ENCODE measurements at places on chromosomes 12 and 14.

- DNase-seq: no peak
These were observed 67.1 kb upstream of the DCN start for GRCh38 chr12:91249518-91250272.

DNA sequence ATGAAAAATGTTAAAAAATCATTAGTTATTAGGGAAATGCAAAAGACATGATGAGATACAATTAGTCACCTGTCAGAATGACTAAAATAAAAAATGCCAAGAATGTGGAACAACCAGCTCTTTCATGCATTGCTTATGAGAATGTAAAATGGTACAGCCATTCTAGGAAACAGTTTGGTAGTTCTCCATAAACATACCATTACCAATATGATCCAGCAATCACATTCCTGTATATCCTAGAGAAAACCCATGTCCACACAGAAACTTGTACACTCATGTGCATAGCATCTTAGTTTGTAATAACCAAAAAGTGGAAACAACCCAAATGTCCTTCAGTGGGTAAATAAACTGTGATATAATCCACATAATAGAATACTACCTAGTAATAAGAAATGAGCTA is 245.7 kb downstream of the FUT8 start:
- DNase-seq: no peak

DNA sequence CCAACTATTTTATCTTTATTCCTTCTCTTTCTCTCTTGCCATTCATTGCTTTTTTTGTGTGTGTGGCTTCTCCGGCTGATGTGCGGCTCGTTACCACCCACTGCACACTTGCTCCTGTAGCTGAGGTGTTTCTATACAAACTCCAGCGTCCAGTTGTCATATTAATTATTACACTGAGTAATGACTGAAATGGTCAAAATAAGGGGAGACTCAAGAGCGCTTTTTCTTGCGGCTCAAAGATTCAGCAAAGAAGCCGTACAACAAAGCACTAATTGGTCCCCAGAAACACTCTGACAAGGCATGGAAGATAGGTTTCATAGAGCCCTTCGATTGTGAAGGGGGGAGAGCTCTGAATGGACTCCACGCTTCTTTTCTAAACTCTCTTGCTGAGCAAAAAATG is 5.6 kb upstream of the ASCL1 start:
- no peak for DNase-seq

DNA sequence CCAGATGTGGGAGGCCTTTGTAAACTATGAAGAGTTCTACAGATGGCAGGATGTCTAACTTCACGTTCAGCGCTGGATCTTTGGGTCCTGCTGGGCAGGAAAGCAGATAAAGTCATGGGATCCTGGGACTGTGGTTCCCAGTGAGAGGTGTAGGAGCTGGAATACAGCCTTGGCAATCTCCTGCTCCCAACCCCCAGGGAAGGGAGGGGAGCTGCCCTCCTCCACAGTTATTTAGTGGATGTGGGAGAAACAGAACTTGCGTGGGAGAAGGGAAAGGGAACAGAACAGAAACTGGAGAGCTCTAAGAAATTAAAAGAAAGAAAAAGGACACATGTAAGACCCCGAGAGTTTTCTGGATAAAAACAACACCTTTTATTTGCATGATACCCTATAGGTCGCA is 37.0 kb downstream of the NUAK1 start:
- no peak for DNase-seq

DNA sequence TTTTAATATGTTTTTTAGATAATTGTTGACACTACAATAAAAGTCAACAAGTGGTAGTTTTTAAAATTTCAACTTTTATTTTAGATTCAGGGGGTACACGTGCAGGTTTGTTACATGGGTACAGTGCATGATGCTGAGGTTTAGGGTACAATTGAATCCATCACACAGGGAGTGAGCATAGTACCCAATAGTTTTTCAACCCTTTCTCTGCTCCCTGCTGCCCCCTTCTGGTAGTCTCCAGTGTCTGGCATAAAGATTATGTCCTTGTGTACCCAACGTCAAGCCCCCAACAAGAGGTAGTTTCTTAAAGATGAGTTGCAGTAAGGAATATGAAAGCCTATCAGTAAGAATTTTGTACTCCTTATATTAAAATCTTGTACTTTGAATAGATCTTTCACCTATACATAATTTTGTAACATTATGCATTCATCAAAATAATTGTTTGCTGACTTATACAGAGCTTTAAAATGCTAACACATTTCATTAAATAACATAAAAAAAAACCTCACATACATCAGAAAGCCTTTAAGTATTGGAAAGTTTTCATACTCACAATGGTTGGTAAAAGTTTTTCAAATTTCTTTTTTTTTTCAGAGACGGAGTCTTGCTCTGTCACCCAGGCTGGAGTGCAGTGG is 5.4 kb upstream of the RALGAPA1 start:
- DNase-seq: no peak

GRCh38 chr14:84203896-84204295 is 1326.0 kb upstream of the FLRT2 start:
- DNase-seq: no peak

DNA sequence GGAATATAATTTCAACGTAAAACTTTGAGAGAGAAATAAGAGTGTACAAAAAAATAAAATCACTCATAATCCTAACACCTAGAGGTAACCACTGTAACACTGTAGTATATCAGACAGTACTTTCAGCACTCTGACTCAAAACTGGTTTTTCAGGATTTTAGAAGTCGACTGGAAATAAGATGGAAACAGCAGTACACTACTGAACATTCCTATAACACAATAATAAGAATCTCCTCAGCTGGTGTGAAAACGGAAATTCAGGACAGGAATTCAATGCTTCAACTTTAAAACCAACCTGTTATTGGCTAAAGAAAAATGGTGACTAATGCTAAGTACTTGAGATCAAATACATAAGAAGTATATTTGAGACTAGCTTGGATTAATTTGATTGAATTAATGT is 12.3 kb upstream of the PITPNM2 start:
- no peak for DNase-seq

DNA sequence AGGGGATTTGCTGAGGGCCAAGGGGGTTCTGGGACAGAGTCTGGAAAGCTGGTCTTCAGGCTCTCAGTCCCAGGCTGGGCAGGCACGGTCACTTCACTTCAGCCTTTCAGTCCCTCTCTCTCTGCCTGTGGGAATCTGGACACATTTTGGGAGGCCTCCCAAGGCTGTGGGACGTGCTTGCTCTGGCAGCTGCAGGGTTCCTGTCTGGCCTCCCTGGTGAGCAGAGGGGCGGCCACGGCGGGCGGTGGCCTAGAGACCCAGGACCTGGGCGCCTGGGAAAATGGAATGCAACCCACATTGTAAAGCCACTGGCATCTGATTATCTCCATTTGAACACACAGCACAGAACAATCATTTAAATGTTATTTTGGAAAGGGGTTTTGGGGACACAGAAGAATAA is 10.1 kb upstream of the ALDH2 start:
- no peak for DNase-seq

- no peak for DNase-seq
These were observed 65.0 kb downstream of the CHST11 start for GRCh38 chr12:104521731-104522130.

DNA sequence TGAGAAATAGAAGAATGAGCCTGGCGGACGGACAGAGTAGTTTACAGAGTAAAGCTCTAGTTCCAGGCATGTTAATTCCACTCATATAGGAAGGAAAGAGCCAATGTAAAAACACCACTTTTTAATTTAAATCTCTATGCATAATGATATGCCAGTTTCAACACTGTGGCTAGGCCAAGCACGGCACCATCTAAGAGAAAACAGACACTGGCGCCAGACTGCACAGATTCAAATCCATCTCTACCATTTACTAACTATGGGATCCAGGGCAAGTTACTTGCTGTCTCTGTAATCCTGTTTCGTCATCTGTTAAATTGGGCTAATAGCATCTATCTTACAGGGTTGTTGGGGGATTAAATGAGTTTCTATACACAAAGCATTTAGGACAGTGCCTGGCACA is 27.5 kb downstream of the RMST start:
- DNase-seq: no peak

GRCh38 chr12:128852026-128852698 is 1.1 kb upstream of the GLT1D1 start:
- DNase-seq: no peak

DNA sequence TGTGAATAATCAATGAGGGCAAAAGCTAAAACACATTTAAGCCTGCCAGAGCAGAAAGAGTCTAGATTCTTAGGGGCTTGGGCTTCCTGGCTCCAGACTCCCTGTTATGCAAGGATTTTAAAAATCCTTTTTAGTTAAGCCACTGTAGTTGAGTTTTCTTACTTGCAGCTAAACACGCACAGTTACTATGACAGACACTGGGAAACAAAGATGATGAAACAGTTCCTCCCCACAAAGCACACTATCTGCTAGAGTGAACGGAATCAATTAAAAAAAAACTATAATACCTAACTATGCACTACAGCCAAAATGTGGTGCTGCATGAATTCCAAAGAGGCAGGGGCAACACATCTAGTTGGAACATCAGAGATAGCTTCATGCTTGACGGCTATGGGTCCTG is 28.2 kb downstream of the RPS6KA5 start:
- no peak for DNase-seq

- no peak for DNase-seq
These were observed 1.5 kb upstream of the CDK2AP1 start for GRCh38 chr12:123273166-123273565.

DNA sequence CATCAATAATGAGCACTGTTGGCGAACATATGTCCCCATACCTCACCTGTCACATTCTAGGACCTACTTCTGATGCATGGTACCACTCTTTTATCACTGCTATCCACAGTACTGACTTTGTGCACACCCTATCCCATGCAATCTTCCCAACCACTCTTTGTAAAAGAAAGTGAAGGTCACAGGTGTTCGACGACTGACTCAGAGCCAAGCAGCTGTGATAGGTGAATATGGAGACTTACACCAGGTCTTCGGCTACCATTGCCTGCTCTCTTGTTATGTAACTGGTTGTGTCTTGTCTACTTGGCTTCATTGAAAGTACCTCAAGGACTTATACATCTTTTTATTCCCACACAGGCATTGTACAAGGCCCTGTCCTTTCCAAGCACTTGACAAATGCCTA is 169.0 kb downstream of the ANO2 start:
- DNase-seq: no peak

GRCh38 chr14:90785471-90785870 is 30.8 kb downstream of the TTC7B start:
- peak; percentile 67 for DNase-seq

DNA sequence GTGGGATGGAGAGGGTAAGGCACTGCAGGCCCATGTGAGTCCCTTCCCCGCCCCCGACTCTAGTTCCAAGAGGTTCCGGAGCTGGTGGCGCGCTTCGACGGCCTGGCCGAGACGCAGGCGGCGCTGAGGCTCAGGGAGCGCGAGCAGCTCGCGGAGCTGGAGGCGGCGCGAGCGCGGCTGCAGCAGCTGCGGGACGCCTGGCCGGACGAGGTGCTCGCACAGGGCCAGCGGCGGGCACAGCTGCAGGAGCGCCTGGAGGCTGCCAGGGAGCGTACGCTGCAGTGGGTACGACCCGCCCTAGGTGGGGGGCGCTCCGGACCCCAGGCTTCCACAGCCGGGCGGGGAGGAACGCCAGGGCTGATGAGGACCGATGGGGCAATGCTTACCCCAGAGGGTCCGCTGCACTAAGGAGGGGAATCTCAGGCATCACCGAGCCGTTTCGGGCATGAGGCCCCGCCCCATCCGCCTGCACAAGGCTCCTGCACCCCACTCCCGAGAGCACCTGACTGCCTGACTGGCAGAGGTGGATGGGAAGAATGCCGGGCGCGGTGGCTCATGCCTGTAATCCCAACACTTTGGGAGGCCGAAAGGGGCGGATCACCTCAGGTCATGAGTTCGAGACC is 4.9 kb downstream of the CFAP73 start:
- DNase-seq: no peak

- DNase-seq: no peak
These were observed 89.3 kb upstream of the MED13L start for GRCh38 chr12:116366824-116367223.

GRCh38 chr14:20690848-20691640 is 2.5 kb downstream of the ANG start:
- no peak for DNase-seq

GRCh38 chr14:62301080-62301479 is 538.9 kb downstream of the SNAPC1 start:
- DNase-seq: no peak

- no peak for DNase-seq
These were observed 45.9 kb downstream of the PPP1R13B start for GRCh38 chr14:103801459-103801858.

DNA sequence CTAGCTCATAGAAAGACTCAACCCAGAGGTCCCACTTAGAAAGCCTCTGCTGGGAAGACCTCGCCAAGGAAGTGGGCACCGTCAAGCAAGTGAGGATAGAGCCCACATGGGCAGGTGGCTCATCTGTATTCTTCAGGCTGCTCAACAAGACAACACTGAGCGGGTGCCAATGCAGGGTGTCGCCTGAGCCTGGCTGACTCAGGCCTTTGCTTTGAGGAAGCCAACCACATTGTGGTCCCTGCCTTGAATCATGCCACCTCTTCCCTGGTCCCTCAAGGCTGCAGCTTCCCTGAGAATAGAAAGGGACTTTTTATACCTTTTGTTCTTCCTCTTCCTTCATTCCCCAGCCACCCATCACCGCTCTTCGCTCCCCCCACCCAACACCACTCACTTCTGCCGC is 2.1 kb upstream of the RNASE13 start:
- no peak for DNase-seq
